ENCODE measurements at places on chromosomes 2 and 18.

GRCh38 chr2:37201766-37202165, 5.5 kb downstream of the CEBPZOS start:
- peak; percentile 57 for DNase-seq

DNA sequence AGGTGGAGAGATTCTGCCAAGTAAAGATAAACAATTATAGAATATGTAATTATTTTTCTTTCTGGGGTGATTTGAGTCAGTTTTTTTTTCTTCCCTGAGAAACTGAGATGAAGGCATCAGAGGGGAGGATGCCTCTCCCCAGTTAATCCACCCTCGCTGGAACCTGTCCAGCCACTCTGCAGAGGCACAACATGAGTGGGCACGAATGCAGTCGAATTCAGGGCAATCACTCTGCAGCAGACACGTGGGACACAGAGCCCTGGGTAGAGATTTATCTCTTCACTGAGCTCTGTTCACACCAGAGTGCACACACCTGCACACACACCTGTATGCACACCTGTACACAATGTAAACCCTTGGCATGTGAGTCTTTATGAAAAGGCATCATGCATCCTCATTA, 154.2 kb downstream of the DCDC2C start:
- DNase-seq, result no peak

DNA sequence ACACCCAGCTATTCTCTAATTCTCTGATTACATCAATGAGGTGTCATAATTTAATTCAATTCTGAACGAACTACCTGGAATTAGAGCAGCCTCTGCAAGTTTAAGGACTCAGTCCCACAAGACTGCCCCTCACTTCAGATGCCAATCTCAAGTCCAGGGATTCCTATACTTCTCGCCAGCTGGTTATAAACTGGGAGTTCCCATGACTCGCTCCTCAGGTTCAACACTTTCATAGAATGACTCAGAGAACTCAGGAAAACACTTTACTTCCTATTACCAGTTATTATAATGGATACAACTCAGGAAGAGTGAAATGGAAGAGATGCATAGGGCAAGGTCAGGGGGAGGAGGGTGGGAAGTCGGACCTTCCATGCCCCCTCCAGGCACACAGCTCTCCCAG, 112.3 kb upstream of the ATP5MC3 start:
- no peak for DNase-seq

DNA sequence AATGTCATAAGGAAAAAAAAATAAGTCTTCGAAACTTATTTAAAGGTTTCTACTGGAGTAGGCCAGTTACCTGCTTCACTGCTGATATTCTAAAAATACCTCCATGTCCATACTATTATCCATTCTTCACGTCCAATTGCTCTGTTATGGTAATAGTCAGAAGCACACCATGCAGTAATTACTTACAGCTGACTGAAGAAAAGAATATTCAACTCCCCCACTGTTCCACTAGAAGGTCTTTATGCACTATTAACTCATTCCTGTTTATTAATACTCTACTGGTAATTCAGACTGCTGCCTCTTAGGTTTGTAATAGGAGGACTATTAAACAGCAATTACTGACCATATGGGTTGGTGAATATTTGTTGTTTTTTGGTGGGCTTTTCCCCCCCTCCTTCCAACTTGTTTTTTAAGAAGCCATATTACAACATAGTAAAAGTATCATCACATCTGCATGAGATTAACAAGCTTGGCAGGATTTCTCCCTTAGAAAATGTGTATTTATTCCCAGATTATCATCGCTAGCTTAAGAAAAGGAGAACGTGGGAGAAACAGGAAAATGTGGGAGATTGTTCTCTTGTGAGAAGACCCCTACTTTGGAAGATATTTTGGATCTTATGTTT, 806.4 kb upstream of the FANCL start:
- no peak for DNase-seq

- DNase-seq, result no peak
Observed at GRCh38 chr2:151996243-151997003, 102.4 kb downstream of the CACNB4 start.
